ENCODE measurements at places on chromosomes 11 and 22. TPM values are rescaled to one million over a fixed set of nuclear protein-coding genes. Genes with fewer than 3 reads are reported as not detected.

Gene NRXN2
- 2.5 TPM for total RNA-seq

Gene PYGM
- 1.9 TPM for total RNA-seq

Gene FUT4
- total RNA-seq, result 5.0 TPM

Gene CHEK2
- 10.0 TPM for total RNA-seq

Gene RAG2
- not detected for total RNA-seq

Gene PTGDR2
- 1.0 TPM for total RNA-seq

Gene LIF
- total RNA-seq, result 1.5 TPM

Gene TXNRD2
- total RNA-seq, result 78.6 TPM

Gene DDIAS
- total RNA-seq, result not detected

Gene CCDC81
- total RNA-seq, result 4.0 TPM

Gene SLC16A8
- total RNA-seq, result 0.26 TPM

Gene BCO2
- total RNA-seq, result 10.9 TPM

Gene IL18
- total RNA-seq, result 50.3 TPM

Gene IL17REL
- 0.06 TPM for total RNA-seq

Gene USP28
- 16.1 TPM for total RNA-seq

Gene SCUBE2
- 3.3 TPM for total RNA-seq

Gene KCNK4
- total RNA-seq, result 0.26 TPM

Gene CNTF
- total RNA-seq, result 1.3 TPM

Gene FAM227A
- 21.3 TPM for total RNA-seq

Gene SOX10
- total RNA-seq, result not detected

Gene GTSE1
- total RNA-seq, result 1.4 TPM

Gene GAS2L1
- 23.0 TPM for total RNA-seq

Gene MRPL49
- total RNA-seq, result 55.9 TPM

Gene SLC6A5
- total RNA-seq, result not detected

Gene TPBGL
- total RNA-seq, result 0.94 TPM

Gene SNAP29
- total RNA-seq, result 18.5 TPM

Gene POLD4
- total RNA-seq, result 113 TPM

Gene UBQLNL
- total RNA-seq, result 5.2 TPM

Gene OR5A1
- not detected for total RNA-seq

Gene SLC22A8
- not detected for total RNA-seq

Gene OR6X1
- total RNA-seq, result not detected

Gene TTLL12
- total RNA-seq, result 31.5 TPM

Gene TSSK2
- not detected for total RNA-seq

Gene TTC38
- 30.2 TPM for total RNA-seq

Gene OR1S2
- not detected for total RNA-seq

Gene DDTL
- total RNA-seq, result 5.7 TPM

Gene ACR
- total RNA-seq, result 3.9 TPM

Gene B3GAT3
- total RNA-seq, result 40.9 TPM

Gene FOXRED2
- 27.2 TPM for total RNA-seq

Gene MPEG1
- total RNA-seq, result 5.5 TPM

Gene CHST1
- total RNA-seq, result 3.0 TPM

Gene EED
- total RNA-seq, result 14.8 TPM

Gene ARHGAP32
- total RNA-seq, result 29.7 TPM

Gene DLG2
- 9.8 TPM for total RNA-seq

Gene RIBC2
- not detected for total RNA-seq

Gene OSM
- total RNA-seq, result 5.9 TPM

Gene SLC43A3
- total RNA-seq, result 61.6 TPM

Gene NXPE2
- not detected for total RNA-seq

Gene TMEM191B
- total RNA-seq, result 3.1 TPM

Gene TBX1
- total RNA-seq, result 1.0 TPM

Gene HNRNPUL2
- total RNA-seq, result 76.5 TPM

Gene CASP1
- total RNA-seq, result 73.5 TPM

Gene RPL27A
- total RNA-seq, result 698 TPM

Gene EHF
- total RNA-seq, result 31.8 TPM

Gene SYCE3
- not detected for total RNA-seq

Gene MYBPC3
- 1.0 TPM for total RNA-seq

Gene CABP4
- total RNA-seq, result 1.5 TPM

Gene HEPN1
- total RNA-seq, result not detected
